Neural progenitor cell (in vitro differentiated cells): ENCODE measurements at places on chromosomes 5 and 9. TPM values are rescaled to one million over a fixed set of nuclear protein-coding genes. Genes with fewer than 3 reads are reported as not detected.

Gene SNAPC3
- total RNA-seq, result 59.5 and 68.7 TPM in 2 replicates

DNA sequence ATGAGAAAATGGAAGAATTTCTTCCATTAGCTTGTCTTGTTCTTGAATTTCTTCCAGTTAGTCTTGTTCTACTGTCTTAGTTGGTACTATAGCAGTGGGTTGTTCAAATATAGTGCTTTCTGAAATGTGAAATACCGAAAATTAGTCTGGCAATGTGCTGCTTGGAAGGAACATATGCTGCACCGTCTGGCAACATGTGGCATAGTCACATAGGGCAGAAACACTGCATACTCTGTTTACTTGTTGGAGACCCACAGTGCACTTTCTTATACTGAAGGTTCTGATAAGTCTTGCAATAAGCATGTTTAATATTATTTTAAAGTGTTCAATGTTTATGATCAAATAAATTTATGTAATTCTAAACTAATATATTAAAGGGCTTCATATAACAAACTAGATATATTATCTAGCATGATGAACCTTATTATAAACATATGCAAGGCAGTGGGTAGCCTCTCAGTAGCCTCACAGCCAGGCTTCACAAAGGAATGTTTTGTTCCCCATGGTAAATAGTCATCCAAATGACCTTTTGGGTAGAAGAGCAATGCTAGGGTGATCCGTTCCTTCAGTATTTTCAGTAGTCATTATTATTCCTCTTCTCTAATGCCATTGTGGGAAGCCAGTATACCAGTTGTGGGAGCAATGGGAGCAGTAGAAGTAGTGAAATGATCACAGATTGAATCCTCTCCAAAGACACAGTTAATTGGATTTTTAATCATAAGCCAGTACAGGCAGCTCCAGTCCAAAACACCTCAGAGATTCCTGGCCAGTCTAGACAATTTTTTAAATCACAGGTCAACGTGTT lies 1106.7 kb downstream of the DTWD2 start:
- DNase-seq, result no peak

Gene LCN15
- total RNA-seq, result not detected in 2 replicates

DNA sequence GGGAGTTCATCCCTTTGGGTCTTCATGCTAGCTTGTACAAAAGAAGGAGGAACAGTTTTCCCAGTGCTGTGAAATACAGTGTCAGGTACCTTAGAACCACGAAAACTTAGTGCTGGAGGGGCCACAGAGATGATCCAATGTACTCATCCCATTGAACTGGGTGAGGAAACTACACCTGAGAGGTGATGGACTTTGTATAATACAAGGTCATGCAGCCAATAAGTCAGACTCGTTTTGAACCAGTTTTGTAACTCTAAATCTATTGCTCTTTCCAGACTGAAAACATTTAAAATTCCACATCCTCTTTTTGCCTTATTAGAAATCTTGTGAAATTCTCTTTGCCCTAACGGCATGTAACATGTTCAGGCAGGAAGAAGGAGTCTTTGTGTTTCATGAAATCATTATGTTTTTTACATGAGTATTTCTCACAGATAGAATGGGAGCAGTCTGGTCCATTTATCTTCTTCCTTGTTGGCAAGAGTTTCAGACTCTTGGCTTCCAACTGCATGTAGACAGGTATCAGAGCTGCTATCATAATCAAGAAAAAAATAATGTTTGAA lies 146.8 kb upstream of the FBXL7 start:
- no peak for DNase-seq

GRCh38 chr5:163766936-163767670 lies 261.7 kb downstream of the MAT2B start:
- DNase-seq, result no peak

GRCh38 chr9:106287091-106287631 lies 575.8 kb upstream of the ZNF462 start:
- peak; percentile 25 for DNase-seq

Gene PCDHGB5
- total RNA-seq, result 2.0 and 3.7 TPM in 2 replicates

GRCh38 chr5:125209650-125210049 lies 463.2 kb upstream of the ZNF608 start:
- no peak for DNase-seq

Gene PCDHB16
- total RNA-seq, result 4.0 and 4.5 TPM in 2 replicates

GRCh38 chr5:91266184-91266705 lies 116.9 kb downstream of the ARRDC3 start:
- DNase-seq, result no peak

DNA sequence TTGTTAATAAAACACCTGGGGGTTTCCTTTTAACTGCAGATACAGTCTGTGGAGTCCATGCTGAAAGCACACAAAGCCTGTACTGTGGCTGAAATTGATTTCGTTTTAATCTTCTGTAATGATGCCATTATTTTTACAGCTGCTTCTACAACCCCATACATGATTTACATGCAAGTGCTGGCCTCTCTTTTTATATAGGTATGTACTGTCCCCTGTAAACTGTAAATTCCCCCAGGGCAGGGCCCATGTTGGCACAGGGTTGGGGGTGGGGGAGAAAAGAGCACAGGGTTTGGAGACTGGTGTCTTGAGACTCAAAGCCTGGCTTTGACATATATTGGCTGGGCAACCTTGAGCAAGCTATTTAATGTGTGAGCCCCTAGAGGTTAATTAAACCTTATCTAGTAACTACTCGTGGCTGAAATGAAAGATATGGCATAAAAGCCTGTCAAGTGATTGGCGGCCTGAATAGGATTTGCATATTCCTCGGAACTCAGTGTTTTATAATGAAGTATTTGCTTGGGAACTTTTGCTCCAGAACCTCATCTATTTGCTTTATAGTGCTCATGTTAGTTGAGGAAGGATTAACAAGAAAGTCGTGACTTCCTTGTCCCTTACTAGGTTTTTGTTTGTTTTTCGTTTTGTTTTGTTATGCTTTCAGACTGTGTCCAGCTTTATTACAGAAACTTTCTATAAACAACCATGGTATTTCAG lies 34.0 kb downstream of the KLF4 start:
- DNase-seq, result no peak

- DNase-seq, result peak; percentile 55
Observed at GRCh38 chr5:78964889-78965288, 20.2 kb downstream of the ARSB start.

DNA sequence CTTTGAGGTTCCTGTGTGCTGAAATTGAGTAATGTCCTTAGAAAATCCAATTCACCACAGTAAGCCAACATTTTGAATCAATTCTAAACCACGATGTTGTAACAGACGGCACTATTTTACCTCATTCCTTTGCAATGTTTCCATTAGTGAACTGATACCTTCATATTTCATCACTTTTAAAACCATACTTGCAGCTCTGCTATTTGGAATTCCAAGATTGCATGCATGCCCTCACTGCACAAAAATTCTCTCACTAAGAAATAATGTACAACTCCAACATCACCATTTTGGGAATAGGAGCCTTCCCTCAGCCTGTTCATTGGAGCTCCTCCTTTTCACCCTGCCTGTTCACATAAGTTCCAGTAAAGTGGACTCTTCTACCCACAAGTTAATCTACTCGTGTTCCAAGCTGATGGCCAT lies 74.8 kb upstream of the TGFBR1 start:
- no peak for DNase-seq

DNA sequence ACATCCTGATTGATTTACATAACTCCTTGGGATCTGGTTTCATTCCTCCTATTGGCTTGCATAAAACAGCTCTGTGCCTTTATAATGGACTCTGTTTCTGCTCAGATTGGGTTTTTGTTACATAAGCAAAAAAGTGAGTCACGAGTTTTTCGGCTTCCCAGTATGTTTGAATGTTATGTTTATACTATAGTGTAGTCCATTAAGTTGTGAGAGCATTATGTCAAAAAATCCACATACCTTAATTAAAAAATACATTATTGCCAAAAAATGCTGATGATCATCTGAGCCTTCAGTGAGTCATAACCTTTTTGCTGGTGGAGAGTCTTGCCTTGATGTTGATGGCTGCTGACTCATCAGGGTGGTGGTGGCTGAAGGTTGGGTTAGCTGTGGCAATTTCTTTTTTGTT lies 144.6 kb downstream of the CCDC171 start:
- no peak for DNase-seq

Gene PSMB7
- 249 and 270 TPM in 2 replicates for total RNA-seq

- DNase-seq, result no peak
Observed at GRCh38 chr5:72835633-72836032, 19.2 kb downstream of the TNPO1 start.

GRCh38 chr5:58025809-58026208 lies 434.1 kb downstream of the PLK2 start:
- no peak for DNase-seq

DNA sequence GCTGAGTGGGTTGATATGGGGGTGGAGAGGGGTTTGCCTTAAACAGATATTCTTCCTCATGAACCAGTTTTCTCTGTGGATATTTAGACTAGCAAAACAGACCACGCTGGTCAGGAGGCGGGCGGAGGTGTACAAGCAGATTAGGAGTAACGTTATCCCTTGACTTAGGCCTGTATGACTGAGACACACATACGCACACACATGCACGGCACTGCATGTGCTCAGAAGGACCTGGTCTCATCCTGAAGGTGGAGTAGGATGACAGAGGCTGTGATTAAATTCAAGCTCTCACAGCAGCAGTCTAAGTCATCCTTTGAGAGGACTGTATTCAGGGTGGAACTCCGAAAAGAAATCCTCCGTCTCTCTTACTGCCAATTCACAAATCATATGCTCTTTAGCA lies 209.7 kb downstream of the DIRAS2 start:
- no peak for DNase-seq

Gene BTNL3
- total RNA-seq, result 0.34 TPM in 1 of 2 replicates, not detected in the other

Gene RASEF
- 0.21 and 0.87 TPM in 2 replicates for total RNA-seq

DNA sequence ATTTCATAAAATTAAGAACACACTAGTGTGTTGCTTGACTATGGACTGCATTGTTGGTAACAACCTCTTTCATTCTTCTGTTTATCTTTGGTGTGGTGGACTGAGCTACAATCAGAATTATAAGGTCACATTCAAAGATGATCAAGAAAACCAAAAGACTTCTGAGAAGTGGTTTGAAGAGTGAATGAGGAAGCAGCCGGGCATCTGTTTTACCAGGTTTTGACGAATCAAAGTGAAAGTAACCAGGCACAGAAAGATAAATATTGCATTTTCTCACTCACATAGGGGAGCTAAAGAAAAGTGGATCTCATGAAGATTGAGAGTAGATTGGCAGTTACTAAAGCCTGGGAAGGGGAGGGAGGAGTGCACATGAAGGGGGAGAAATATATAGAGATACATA lies 589.1 kb downstream of the ZNF608 start:
- DNase-seq, result no peak

Gene GRM6
- not detected in 2 replicates for total RNA-seq

Gene FBP2
- not detected in 2 replicates for total RNA-seq

GRCh38 chr5:61678966-61679365 lies 346.9 kb downstream of the ZSWIM6 start:
- DNase-seq, result peak; percentile 41

DNA sequence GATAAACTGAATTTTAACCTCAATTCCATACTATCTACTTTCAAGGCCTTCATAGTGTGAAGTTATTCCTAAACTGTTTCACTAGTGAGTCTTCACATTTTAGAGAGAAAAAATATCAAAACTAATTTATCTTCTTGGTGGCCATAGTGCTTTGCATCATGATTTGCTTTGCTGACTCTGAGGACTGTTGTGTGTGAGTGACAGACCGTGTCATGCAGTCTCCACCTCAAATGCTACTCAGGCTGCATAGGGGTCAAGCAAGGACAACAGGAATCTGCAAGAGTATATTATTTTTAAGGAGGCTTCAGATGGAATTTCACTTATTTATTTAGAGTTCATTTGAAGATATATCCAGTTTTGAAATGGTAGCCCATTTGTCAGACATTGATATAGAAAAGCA lies 34.5 kb downstream of the MACIR start:
- no peak for DNase-seq

DNA sequence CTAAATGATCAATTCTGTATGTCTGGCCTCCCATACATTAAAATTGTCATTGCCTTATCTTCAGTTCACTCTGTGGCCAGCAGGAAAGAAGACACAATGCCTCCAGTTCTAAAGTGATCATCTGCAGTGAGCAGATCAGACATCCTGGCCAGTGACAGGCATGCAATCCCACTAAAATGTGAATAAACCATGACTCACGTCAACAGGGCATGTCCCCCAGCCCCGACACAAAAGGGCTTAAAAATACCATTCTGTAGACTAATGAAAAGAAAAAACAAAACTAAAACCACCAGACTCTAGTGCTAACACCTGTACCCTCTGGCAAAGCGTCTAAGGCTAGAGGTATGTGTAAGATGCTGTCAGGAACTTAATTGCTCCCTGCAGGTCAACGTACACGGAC lies 38.5 kb downstream of the DDX31 start:
- no peak for DNase-seq

Gene SV2C
- total RNA-seq, result 0.06 and 0.15 TPM in 2 replicates

Gene SERINC5
- total RNA-seq, result 105 and 126 TPM in 2 replicates

DNA sequence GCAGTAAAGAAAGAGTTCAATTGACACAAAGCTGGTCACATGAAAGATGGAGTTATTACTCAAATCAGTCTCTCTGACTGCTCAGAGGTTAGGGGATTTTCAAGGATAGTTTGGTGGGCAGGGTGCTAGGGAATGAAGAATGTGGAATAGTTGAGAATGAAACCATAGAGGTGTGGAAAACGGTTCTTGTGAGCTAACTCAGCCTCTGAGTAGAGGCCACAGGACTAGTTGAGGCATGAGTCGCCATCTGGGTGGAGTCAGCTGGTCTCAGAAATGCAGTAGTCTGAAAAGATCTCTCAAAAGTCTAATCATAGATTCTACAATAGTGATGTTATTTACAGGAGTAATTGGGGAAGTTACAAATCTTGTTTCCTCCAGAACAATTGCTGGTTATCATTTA lies 178.9 kb upstream of the SPEF2 start:
- no peak for DNase-seq

GRCh38 chr5:91245871-91246270 lies 137.2 kb downstream of the ARRDC3 start:
- no peak for DNase-seq
